Eye (tissue), 1 donor: ENCODE measurements at places on chromosomes 12 and 14.

DNA sequence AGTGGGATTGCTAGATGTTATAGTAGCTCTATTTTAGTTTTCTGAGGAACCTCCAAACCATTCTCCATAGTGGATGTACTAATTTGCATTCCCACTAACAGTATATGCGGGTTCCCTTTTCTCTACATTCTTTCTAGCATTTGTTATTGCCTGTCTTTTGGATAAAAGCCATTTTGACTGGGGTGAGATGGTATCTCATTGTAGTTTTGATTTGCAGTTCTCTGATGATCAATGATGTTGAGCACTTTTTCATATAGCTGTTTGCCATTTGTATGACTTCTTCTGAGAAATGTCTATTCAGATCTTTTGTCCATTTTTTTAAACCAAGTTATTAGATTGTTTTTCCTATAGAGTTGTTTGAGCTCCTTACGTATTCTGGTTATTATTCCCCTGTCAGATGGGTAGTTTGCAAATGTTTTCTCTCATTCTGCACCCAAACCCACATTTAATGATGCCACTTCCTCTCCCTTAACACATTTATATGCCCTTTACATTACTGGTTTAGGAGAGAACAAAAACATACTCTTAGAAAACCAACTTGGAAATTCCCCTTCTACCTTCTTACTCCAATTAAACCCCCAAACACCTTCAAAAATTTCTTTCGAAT lies 48.2 kb downstream of the NELL2 start:
- no peak for DNase-seq

- DNase-seq: no peak
These were observed 35.3 kb upstream of the TMTC1 start for GRCh38 chr12:29818916-29819623.

DNA sequence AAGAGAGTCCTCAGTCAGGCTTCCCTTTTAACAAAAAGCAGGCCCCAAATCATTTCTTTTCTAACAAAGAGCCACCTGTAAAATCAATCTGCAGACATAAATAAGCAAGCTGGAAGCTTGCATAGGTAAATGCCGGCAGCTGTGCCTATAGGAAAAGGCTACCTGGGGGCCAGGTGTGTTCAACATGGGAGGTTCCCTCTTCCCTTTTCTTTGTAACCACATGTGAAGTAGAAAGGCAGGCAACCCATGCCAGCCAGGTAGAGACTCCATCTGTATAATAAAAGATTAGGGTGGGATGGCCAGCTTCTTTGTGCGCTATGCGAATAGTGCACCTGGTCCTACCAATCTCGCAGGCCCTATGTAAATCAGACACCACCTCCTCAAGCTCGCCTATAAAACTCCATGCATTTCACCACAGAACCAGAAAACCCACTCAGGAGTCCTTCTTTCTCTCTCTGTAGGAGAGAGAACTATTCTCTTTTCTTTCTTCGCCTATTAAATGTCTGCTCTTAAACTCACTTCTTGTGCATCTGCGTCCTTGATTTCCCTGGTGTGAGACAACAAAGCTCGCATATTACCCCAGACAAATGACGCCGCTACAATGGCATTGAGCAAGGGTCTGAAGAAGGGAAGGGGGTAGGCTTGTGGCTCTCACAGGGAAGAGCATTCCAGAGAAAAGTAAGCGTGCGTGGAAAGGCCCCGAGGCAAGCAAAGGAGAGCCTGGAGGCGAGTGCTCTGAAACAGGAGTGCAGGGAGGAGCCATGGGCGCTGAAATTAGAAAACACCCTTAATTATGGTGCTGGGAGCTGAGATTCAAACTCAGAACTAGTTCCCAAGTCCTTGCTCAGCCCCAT lies 67.2 kb downstream of the TTC9 start:
- no peak for DNase-seq

- DNase-seq: peak; percentile 62
These were observed 35.2 kb upstream of the MEG3 start for GRCh38 chr14:100790502-100791347.

DNA sequence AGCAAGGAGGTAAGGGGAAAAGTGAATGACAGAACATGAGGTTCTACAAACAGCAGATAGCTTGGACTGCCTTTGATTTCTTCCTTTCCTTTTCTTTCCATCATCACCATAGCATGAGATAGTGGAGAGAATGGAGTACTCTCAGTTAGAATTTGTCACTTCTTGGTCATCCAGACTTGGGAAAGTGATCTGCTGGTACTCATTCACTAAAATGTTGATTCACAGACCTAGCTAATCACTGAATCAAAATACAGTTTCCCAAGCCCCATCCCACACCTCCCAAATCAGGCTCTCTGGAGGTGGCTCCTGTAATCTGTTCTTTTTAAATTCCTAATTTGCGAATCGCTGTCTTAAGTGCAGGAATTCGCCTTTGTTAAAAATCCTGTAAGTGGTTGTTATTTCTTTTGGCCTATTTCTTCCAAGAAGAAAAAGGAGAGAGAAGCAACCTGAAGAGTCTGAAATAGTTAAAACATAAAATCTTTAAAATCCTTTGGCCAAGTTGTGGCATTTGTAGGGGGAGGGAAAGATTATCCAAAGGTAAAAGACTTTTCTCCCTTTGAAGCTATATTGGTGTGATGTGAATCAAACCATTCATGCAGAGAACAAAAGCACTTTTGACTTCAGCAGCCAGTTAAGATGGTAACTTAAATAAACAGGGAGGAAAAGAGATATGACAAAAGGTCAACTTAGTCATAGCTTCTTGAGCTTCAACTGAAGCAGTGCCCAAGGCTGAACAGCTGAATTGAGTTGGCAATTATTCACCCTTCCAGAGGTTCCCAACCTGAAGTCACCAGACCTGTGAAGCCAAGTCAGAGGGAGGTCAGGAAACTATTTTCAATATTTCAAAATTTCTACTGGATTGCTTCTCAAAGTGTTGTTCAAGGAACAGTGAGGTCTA lies 255.1 kb upstream of the KRR1 start:
- no peak for DNase-seq

GRCh38 chr14:105793836-105794235 lies 267.5 kb downstream of the TMEM121 start:
- no peak for DNase-seq

DNA sequence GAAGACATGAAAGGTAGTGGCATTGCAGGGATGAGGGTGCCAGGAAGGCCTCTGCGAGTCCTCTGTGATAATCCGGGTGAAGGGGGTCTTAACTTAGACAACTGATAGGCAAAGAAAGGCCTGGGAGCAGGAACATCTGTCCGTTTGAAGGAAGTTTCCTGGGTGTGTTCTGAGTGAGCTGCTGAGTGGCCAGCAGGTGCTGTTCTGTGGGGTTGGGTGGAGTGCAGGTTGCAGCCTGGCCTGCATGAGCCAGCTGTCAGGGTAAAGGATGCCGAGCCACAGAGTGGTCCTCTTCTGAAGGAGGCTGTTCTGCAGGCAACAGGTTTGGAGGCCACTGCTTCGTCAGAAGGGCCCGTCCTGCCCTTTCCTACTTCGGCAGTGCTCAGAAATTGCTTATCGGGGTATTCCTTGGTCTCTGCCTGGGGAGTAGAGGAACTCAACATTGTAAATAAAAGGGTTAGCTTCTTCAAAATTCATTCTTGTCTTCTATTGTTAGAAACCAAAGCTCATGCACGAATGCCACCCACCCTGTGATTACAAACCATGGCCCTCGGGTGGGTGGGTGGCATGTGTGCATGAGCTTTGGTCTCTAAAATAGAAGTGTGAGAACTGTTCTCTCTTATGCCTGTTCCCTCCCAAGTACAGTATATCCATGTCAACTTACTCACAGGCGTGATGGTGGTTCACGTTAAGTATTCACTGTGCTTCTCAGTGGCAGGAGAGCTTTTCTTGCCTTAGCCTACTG lies 118.9 kb downstream of the CHST11 start:
- no peak for DNase-seq

- DNase-seq: no peak
These were observed 171.7 kb downstream of the NRXN3 start for GRCh38 chr14:78341827-78342389.

DNA sequence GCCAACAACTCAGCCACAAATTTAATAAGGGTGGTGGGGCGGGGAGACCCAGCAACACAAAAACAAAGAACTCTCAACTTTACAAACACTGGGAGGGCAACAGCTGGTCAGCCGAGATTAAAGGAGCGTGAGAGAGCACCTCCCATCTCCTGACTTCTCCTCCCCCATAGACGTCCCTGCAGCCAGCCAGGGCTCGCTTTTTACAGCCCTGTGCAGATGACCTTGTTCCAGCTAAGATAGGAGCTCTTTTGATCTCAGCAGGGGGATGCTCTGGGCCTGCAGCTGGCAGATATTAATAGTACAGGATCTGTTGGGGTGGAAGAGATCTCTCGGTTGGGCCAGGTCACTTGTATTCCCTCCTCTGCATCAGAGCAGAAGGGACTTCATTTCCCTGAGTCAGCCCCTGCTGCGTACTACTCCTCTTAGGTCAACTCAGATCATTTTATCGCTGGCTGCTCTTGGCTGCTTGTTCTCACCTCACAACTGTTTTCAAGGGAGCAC lies 475.8 kb downstream of the RAD51B start:
- peak; percentile 85 for DNase-seq

- no peak for DNase-seq
These were observed 165.4 kb upstream of the SSTR1 start for GRCh38 chr14:38042322-38042721.

DNA sequence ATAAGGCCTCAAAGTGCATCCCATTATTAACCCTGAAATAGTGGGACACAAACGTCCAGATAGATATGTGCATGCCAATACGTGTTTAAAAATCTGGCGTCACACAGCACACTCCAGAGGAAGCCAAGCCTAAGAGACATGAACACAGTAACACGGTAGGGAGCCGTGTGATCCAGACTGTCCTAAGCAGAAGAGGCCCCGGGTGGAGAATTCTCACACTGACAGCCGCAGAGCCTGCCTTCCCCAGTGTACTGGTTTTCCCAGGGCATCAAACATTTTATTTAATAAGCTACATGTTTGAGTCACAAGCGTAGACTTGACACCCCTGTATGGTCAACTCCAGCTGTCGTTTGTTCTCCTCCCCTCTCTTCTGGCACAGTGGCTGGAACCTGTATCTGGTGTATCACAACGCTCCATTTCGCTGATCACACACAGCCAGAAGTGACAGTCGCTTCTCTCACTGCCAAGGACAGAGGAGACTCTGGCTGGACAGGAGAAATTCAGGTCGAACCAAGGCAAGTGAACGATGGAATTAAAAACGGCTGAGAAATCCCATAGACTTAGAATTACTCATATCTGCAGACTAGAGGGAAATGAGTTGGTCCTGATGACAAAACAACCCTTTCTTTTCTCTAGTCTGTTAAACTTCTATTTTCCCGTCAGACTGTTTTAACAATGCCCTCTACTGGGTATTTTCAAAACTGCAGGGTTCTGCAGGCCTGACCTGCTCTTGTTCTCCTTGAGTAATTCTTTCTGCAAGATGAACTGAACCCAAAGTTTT lies 359.9 kb downstream of the RGS6 start:
- DNase-seq: peak; percentile 89

GRCh38 chr12:54390176-54390667 lies 5.7 kb upstream of the ZNF385A start:
- peak; percentile 94 for DNase-seq

DNA sequence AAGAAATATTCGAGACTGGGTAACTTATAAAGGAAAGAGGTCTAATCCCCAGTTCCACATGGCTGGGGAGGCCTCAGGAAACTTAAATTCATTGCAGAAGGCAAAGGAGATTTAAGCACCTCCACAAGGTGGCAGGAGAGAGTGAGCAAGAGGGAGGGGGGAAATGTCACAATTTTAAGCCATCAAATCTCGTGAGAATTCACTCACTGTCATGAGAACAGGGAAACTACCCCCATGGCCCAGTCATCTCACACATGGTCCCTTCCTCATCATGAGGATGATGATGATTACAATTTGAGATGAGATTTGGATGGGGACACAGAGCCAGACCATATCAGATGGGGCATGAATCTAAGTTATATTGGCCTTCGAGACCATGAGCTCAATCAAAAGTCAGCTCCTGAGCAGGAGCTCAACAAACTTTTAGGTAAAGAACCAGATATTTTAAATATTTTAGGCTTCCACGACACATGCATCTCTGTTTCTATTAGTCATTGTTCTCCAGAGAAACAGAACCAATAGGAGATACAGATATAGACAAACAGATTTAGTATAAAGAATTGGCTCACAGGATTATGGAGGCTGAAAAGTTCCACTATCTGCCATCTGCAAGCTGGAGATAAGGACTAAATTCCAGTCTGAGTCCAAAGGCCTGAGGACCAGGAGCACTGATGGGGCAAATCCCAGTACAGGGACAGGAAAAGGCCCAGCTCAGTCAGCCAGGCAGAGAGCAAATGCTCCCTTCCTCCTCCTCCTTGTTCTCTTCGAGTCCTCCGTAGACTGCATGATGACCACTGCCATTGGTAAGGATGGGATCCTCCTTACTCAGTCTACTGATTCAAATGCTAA lies 24.9 kb downstream of the DGLUCY start:
- no peak for DNase-seq

DNA sequence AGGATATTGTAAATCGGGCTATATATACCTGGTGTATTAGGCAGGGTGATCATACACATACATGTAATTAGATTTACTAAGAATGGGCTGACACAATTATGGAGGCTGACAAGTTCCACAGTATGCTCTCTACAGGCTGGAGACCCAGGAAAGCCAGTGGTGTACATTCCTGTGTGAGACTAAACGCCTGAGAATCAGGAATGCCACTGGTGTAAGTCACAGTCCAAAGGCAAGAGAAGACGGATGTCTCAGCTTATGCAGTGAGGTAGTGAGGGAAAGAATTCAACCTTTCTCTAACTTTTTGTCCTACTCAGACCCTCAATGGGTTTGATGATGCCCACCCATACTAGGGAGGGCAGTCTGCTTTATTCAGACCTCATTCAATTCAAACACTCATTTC lies 57.1 kb downstream of the METTL25 start:
- no peak for DNase-seq

GRCh38 chr12:38783304-38783703 lies 122.1 kb downstream of the CPNE8 start:
- no peak for DNase-seq

GRCh38 chr12:95605875-95606274 lies 54.6 kb upstream of the USP44 start:
- no peak for DNase-seq

GRCh38 chr14:99177046-99177655 lies 94.8 kb downstream of the BCL11B start:
- DNase-seq: no peak

DNA sequence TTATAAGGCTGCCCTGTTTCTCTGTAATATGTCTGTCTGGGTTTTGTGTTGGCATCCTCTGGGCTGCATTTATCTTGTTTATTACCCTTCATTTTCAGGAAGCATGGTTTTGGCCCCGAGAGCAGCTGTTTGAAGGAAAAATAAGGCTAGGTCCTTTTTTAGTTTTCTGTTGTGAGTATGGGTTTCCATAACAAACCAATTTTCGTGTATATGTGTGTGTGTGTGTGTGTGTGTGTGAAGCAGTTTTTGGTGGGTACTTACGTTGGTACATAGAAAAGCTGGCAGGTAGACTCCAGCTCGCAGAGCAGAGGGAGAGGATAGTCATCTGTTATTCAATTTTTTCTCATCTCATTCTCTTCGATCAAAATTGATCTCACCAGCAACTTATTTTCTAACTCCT lies 52.5 kb downstream of the MAPKAPK5 start:
- no peak for DNase-seq

- DNase-seq: no peak
These were observed 42.9 kb upstream of the ANKS1B start for GRCh38 chr12:100027671-100028070.
